Fibroblast of upper back skin (primary cell): ENCODE measurements at places on chromosomes 6 and 20.

DNA sequence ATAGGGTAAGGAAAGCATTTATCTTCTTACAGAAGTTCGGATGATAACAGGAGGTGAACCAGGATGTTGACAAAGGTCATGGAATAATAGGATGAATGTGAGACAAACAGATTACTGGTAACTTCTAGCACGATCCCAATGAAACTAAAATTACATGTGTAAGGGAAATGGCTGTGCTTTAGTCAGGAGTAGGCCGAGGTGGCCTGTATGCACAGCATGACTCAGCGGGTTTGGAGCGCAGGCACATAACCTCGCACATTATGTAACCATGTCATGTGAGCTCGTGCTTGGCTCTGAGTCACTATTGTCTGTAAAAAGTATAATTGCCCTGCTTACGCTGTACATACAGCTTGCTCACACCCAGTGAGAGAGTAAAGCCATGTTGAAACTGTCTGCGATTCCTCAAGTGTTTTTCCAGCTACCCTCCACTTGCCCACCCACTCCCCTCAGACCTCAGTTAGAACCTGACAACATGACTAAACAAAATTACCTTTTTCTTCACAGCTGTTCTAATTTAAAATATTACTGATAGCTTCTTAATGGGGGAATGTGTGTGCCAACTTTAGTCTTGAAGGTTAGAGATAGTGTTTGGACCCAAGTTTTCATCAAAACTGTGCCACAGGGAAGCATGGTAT lies 8.2 kb downstream of the CYB5R4 start:
- DNase-seq, result peak; percentile 82

- peak; percentile 23 for DNase-seq
Measured at GRCh38 chr6:148235446-148235845, 107.2 kb upstream of the SASH1 start.

- DNase-seq, result no peak
Measured at GRCh38 chr6:170051229-170052172, 239.4 kb downstream of the DLL1 start.

- peak; percentile 53 for DNase-seq
Measured at GRCh38 chr20:63519668-63520503, 679 bp upstream of the PPDPF start.

DNA sequence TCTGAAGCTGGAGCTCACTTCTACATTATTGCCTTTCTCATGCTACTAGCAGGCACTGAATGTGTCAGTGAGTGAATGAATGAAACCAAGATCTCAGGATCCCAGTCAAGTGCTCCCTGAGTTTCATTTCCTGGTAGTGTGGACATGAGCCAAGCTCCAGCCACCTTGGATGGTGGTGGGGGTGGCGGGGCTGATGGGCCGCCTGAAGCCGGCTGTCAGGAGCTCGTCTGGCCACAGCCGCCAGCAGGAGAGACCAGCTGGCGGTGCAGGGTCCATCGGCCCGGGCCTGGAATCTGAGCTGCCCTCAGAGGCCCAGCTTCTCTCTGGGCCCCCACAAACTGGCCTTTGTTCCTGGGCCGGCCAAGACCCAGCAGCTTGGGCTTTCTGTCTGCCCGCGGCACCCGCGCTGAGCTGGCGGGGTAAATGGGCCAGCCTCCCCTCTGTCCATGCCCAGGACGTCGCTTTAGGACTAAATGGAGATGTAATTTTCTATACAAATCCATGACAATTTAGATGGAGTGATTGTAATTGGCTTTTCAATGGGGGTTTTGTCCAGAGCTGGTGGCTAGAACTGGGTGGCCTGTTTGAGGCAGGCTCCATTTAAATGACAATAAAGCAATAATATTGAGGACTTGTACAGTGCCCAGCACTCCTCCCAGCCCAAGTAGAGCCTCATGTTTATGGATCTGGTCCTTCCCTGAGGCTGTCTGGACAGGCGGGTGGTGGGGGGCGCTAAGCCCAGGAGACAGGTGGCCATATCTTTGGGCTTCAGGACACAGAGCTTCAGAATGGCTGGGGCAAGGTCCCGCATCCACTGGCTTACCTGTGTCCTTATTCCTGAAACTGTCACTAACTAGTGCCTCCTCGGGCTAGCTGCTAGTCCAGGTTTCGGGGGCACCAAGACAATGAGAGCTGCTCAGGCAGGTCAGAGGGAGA lies 43.5 kb downstream of the NOL4L start:
- no peak for DNase-seq

- no peak for DNase-seq
Measured at GRCh38 chr6:44311767-44312166, 1.4 kb downstream of the AARS2 start.

GRCh38 chr6:133549371-133549801 lies 308.2 kb downstream of the EYA4 start:
- DNase-seq, result no peak

- DNase-seq, result no peak
Measured at GRCh38 chr20:44969300-44969894, 3.1 kb downstream of the STK4 start.
